ENCODE measurements at places on chromosomes 11 and 22.

- DNase-seq, result peak; percentile 79
Measured at GRCh38 chr11:8870411-8871170, 40.4 kb upstream of the AKIP1 start.

GRCh38 chr11:110939471-110939870 is 227.2 kb upstream of the ARHGAP20 start:
- no peak for DNase-seq

GRCh38 chr11:75237050-75237449 is 3.5 kb upstream of the TPBGL start:
- DNase-seq, result no peak

DNA sequence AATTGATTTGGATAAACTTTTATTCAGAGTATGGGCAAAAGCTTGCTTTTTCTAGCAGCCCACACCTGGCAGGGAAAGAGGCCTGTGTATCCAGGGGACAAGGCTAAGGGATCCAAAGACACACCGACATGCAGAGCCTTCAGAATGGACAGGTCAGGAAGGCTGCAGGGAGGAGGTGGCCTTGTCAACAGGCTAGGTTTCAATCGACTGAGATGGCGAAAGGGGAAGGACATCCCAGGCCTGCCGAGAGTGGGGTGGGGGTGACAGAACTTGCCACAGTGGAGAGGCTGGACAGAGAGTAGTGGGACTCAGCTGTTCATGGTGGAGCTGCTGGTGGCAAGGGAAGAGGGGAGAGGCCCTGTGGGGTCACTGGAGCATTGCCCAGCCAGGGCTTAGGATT is 5.3 kb upstream of the SLC39A13 start:
- DNase-seq, result no peak

GRCh38 chr11:44752300-44752699 is 25.5 kb downstream of the TSPAN18 start:
- DNase-seq, result no peak

DNA sequence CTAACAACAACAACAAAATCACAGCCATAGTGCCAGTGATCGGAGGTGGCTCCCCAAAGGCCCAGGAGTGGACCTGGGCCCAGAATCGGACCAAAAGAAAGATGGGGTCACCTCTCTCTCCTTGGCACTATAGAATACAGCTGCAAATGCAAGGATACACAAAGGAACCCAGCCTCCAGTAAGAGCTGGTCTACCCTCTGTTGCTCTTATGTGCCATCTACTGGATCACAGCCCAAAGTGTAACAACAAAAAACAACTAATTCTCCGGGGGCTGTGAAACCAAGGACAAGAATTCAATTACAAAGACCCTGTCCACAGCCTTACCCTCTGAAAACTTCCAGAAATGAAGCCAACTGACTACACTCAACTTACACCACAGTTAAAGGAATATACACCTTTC is 21.6 kb downstream of the OR8G5 start:
- peak; percentile 17 for DNase-seq

GRCh38 chr22:25069758-25070481 is 117.4 kb downstream of the KIAA1671 start:
- peak; percentile 42 for DNase-seq

DNA sequence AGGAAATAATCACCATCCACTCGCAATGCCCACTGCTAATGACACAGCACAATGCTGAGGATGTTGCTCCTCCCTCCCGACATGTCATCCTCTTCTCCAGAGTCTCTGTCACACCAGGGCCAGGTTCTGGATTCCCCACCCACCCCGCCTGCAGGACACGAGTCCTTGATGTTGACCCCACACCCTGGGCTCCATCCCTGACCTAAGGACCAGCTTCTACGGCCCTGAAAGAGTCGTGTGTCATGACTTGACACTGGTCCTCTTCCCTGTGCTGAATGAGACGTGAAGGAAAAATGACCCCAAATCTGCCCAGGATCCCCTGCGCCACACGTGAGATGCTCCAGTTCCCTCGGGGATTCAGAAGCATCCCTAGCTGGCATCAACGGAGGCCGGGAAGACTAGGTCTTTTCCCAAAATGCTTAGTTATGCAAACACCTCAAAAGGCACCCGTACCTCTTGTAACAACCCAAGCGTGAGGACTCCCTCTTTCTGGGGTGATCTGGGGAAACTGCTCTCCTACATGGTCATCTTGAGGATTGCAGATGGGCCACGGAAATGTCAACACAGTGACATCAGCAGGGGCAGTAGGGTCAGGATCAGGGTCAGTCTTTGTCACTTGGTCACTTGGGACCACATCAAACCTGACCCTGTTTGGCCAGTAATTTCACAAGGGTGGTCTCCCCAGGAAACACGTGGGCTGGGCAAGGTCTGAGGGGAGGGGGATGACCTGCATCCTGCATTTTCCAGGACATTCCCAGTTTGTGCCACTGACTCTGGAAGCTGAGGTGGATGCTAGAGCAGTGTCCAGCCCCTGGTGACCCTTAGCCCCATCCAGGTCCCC is 42.0 kb downstream of the IGLL5 start:
- no peak for DNase-seq

- DNase-seq, result no peak
Measured at GRCh38 chr22:40345815-40346184, 500 bp upstream of the ADSL start.

DNA sequence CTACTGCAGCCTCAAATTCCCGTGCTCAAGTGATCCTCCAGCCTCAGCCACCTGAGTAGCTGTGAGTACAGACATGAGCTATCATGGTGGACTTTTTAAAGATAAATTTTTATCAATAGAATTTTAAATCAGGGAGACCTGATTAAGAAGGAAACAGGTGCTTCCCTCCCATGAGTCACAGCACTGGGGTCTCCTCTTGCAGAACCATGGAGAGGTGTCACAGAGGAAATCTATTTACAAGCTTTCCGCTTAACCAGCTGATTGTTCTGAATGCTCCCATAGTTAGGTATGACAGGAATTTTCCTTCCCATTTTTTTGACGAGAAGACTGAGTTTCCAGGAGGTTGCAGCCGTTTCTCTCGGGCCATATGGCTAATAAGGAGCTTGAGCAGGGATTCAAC is 516.1 kb downstream of the MIAT start:
- no peak for DNase-seq

GRCh38 chr11:83520849-83521248 is 234.7 kb upstream of the CCDC90B start:
- DNase-seq, result no peak

- no peak for DNase-seq
Measured at GRCh38 chr11:19819148-19819547, 106.5 kb downstream of the NAV2 start.

DNA sequence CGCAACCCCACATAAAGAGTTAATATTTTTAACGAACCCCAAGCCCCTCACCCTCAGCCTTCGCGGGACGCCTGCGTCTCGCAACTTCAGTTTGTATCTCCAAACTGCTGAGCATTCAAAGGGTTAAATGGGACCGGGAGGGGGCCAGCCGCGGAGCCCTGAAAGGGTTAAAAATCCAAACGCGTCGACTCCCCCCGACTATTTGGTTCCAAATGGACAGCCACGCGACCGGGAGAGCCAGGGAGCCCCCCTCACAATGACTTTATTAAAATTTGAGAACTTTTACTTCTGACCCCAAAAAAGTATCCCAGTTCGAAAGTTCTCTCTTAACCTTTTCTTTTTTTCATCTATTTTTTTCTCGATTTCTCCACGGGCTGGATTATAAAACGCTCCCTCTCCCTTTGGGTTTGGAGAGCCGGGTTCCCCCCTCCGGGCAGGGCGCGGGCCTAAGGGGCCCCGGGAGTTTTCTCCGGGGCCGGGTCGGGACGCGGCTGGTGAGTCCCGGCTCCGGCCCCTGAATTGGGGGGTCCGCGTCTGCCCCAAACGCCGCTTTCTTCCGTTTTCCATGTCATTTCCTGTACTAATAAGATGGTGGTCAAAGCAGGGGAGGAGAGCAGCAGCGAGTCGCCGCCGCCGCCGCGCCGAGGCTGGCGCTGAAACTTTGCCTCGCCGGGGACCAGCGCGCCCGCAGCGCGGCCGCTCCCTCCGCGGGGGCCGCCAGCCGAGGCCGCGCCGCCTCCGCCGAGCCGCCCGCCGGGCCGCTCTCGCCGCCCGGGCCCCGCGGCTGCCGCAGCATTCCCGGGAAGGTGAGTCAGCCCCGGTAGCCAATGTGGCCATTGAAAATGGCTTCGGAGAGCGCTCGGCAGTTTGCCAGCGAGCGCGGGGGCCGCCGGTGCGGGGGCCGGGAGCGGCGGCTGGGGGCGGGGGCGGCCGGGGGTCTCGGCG is at the start of gene PRDM11:
Gene PRDM11 (plus strand): TSS at position 568 of the 945 bp plus-strand sequence. CDS start 35,128 bp downstream, outside the sequence.
- peak; percentile 85 for DNase-seq

GRCh38 chr11:16806791-16807190 is 68.3 kb downstream of the C11orf58 start:
- DNase-seq, result no peak

DNA sequence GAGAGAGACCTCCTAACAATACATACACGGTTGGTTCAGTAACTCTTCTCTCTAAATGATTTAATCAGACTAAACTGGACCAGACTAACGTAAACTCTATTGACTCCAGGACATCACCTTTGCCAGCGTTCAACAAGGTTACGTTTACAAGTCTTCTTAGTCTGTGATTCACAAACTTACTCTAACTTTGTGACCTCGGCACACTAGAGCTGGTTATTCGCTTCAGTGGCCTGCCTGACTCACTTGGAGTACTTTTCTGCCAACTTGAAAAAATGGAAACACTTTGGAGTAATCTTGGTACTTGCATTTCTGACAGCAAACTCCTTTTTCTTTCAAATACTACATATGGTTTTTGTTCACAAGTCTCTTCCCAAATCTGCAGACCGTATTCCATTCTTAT is 26.2 kb downstream of the MTMR2 start:
- peak; percentile 34 for DNase-seq

DNA sequence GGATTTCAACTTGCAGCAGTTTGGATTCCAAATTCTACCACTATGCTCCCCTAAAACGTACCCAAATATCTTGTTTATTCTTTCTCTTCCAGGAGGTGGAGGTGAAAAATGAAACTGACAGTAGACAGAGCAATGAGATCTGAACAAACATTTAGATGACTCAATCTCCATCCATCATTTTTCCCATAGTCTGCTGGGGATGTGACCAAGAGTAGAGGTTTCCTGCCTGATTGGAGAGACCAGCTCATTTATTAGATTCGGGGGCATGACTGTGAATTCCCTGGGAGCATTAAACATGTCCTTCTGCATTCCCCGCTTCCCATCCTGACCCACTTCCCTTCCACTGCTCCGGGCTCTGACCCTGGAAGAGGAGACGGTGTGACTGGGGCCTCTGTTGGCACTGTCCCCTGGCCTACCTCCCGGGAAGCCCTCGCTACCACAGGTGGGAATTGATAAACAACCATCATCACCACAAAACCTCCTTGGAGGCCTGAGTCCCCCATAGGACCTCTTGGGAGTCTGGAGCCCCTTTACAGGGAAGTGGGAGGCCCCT is 20.3 kb downstream of the DKK3 start:
- DNase-seq, result peak; percentile 91

Data from mesenchymal stem cell (in vitro differentiated cells and primary cell).